H9 (cell line): ENCODE measurements at places on chromosomes 4 and X.

- no peak for DNase-seq
These were observed 361 bp downstream of the QDPR start for GRCh38 chr4:17511509-17511949.

GRCh38 chr4:27635936-27636913, 775.6 kb downstream of the STIM2 start:
- DNase-seq: no peak

DNA sequence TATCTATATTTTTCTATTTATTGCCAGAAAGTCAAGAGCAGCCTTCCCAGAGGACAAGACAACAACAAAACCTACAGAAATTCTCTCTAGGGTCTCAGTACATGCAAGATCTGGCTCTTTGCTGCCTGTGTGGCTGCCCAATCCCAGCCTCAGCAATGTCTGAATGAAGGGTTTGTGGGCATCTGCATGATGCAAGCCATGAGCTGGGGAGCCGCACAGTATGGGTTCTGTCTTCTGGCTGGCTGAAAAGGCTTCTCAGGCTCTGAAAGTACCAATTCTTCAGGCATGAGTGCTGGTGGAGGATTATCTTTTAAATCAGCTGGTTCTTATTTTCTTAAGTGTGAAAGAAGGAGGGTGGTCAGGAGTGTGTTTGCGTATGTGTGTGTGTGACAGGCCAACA, 104.6 kb downstream of the PDGFRA start:
- no peak for DNase-seq

DNA sequence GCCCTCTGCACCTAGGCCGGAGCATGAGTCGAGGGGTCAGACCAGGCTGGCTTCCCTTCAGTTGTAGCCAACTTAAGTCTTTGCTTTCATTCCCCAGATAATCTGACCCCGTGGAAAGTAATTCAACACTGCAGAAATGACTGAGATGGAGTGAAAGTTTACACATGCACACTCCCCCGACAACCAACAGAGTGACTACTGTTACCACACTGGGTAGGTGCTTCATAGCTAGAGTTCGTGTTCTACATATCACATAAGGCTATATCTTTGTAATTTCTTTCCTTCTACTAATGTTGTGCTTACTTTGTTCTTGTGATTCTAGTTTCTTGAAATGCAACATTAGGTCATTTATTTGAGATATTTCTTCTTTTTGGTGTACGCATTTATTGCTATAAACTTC, 7.2 kb upstream of the CTAG2 start:
- no peak for DNase-seq

DNA sequence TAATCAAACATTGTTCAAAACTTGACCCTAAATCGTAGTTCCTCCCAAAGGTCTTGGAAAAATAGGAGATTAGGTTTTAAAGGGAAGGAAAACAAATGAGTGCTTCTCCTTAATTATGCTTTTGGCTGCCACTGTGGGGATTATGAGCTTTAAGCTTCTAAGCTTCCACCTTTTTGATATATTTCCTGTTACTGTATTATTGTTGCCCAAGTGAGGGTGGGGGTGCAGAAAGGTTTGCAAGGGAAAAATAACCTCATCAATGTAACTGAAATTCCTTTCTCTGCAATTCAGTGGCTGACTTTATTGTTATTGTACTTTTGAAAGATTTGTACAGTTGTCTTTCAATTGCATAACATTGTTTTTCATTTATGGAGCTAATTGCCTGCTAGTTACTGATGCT, 285.1 kb downstream of the FRMPD4 start:
- DNase-seq: no peak

GRCh38 chr4:41505161-41505661, 32.7 kb upstream of the LIMCH1 start:
- no peak for DNase-seq

GRCh38 chr4:139988863-139989765, 164.9 kb downstream of the MAML3 start:
- peak; percentile 36 for DNase-seq

- DNase-seq: no peak
These were observed 429.3 kb downstream of the AFF2 start for GRCh38 chrX:148929686-148930085.

GRCh38 chr4:83646538-83647239, 110.8 kb downstream of the GPAT3 start:
- no peak for DNase-seq

GRCh38 chr4:176340871-176341685, 21.3 kb downstream of the SPCS3 start:
- no peak for DNase-seq

GRCh38 chr4:69823048-69823447, 36.9 kb downstream of the SULT1E1 start:
- no peak for DNase-seq

DNA sequence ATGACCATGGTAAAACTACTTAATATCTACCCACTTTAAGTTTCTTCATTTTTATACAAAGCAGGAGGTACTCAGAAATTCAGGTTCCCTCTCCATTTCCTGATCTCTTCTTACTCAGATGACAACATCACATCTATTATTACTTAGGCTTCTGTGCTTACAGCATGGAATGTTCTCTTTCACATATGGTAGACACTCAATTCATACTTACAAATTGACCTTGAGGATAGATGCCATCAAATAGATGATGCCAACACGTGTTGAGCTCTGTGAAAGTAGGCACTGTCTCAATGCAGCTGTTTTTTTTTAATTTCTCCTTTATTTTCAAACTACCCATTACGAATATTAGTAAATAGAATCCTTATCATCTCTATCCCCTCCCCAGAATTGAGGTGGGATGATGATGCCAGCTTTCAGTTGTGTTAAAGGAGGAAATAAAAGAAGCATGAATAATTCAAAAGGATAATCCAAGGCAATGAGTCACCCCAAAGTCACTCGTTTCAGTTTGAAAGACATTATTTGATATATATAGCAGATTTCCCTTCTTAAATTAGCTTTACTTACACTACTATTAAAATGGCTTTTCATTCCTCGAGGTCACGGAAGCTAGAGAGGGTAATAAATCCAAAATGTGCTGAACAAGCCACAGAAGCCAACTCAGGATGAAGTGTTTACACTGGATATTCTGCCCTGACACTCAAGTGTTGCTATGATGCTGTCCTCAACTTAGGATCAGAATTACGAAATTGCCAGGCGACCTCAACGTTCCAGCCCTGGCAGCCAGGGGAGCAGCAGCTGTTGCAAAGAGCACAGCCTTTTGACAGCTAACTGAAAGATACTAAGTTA, 124.2 kb upstream of the EOLA2 start:
- no peak for DNase-seq

DNA sequence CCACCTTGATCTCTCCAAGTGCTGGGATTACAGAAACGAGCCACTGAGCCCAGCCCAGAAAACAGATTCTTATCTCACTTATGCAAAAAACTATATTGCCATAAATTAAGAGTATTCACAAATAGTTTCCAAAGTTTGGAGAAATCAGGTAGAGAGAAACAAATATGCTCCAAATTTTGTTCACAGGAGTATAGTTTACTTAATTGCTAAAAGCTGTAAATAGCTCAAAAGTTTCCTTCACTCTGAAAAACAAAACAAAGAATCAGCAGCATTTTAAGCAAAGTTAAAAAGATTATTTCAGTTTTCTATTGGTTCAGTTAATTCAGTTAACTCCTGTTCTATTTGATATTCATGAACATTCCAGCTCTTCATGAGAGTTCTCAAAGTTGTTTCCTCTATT, 18.5 kb upstream of the GRPEL1 start:
- no peak for DNase-seq

- DNase-seq: no peak
These were observed 5.6 kb upstream of the THOC2 start for GRCh38 chrX:123738378-123738940.

DNA sequence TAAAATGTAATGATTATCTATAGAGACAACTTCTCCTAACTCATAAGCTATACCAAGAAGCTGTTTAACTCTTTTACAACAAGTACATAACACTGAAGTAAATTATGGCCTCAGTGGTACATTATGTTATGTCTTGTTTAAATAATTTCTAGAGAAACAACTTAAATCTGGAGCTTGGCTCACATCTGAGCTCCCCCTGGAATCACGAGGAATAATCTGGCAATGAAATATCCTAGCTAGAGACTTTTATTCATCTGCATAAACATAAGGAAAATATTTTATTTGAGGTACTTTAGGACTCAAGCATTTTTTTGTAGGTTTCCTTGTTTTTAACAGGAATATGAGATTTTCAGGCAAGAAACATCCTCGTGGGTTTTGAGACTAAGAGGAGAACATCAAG, 354.7 kb upstream of the SLC7A11 start:
- DNase-seq: no peak

DNA sequence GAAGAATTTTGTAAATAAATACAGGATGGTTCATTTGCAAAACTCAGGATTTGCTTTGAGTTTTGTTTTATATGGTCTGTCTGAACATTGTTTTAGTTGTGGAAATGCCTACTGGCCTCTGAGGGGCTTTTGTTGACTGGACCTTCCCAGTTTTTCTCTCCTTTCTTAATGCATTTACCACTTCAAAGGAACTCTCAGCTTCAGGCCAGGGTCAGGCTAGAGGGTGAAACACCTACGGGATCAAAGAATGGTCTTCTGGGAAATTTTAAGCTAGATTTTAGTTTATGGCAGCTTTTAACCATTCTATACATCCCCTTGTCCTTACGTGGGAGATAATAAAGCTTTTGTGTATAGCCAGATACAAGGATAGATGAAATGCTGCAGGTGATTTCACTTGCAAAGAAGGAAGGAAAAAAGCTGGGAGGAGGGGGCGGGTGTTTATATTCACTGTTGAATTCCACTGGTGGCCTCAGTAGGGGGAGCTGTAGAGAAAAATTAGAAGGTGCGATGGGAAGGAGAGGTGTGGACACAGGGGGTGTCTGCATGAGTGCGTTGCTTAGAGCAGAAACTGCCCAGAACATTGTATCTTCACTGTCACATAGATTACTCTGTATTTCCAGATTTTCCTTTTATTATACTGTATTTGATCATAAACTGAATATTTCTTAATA, 151.8 kb downstream of the TSPAN5 start:
- peak; percentile 55 for DNase-seq
